ENCODE measurements at places on chromosomes 13 and 19.

DNA sequence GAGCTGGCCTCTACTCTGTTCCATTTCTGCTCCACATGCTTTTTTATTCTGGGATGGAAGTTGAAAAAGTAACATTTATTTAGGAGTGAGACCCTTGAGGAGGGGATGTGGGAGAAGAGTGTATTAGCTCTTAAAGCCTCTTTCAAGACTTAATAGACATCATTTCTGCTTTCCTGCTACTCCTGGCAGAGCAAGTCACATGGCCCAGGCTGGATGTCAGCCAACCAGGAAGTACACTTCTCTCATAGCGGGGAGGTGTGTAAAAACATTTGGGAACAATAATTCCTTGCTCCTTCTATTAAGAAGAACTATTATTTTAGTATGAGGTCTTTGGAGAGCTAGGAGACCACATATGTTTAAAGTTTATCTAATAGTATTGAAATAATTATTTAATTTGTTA is 40.6 kb upstream of the FAM216B start:
- no peak for DNase-seq

GRCh38 chr19:33295621-33296487 is 6.5 kb downstream of the CEBPA start:
- no peak for DNase-seq

DNA sequence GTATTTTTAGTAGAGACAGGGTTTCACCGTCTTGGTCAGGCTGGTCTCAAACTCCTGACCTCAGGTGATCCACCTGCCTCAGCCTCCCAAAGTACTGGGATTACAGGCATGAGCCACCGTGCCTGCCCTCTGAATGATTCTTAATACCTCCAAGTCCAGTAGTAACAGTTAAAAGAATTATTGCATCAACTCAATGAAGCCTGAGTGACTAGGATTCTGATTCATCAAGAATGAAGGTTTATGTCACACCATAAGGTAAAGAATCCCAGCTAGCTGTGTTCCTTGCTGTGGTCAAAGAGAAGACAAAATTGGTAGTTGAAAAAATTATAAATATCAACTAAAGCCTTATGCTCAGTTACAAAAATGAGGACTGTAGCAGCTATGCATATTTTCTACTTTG is 81.2 kb upstream of the ABCC4 start:
- DNase-seq = no peak

- DNase-seq = no peak
Observed at GRCh38 chr19:17136617-17137016, 61.0 kb downstream of the MYO9B start.

GRCh38 chr13:98834254-98834960 is 81.9 kb upstream of the SLC15A1 start:
- no peak for DNase-seq

GRCh38 chr13:103517768-103518102 is 451.5 kb upstream of the SLC10A2 start:
- DNase-seq = no peak

DNA sequence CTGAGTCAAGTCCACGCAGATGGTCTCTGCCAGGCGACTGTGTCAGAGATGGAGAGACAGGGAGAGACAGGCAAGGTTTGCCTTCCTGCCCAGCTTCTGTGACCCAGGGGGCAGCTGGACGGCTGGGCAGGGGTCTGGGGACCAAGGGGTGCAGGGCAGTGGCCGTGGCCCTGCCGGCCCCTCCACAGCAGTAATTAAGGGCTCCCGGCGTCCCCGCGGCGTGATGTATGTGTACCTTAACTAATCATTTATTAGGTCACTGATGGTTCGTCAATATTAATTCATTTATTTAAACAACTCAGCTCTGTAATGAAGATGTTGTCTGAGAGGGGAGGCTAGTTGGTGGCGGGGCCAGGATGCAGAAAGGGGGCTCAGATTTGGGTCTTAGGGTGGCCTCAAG is 28.6 kb upstream of the TCF3 start:
- no peak for DNase-seq

- DNase-seq = no peak
Observed at GRCh38 chr13:26133286-26133685, 81.5 kb upstream of the SHISA2 start.

DNA sequence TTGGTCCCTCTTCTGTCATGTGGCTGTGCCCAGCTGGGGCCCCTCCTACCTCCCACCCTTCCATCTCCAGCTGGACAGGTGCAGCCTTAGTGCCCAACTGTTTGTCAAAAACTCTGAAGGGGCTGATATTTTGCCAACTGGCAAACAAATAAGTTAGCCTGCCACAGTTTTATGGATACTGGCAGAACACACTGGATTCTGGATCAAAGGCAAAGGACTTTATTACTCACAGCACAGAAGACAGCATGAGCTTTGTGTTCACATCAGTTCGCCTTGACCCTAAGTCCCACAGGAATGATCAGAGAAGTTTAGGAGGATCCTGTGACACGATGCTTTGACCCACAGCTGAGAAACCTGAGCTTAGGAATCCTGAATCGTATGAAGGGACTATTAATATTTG is 16.4 kb downstream of the KLK2 start:
- no peak for DNase-seq
